ENCODE measurements at places on chromosomes 13 and 19.
A peak's percentile ranks its signal among the peaks of the same experiment; 100 is the strongest.

GRCh38 chr19:43460362-43461016, 4.9 kb downstream of the LYPD3 start:
- no peak for DNase-seq

- DNase-seq: no peak
These were observed 1.8 kb upstream of the CEACAM16 start for GRCh38 chr19:44696939-44697669.

DNA sequence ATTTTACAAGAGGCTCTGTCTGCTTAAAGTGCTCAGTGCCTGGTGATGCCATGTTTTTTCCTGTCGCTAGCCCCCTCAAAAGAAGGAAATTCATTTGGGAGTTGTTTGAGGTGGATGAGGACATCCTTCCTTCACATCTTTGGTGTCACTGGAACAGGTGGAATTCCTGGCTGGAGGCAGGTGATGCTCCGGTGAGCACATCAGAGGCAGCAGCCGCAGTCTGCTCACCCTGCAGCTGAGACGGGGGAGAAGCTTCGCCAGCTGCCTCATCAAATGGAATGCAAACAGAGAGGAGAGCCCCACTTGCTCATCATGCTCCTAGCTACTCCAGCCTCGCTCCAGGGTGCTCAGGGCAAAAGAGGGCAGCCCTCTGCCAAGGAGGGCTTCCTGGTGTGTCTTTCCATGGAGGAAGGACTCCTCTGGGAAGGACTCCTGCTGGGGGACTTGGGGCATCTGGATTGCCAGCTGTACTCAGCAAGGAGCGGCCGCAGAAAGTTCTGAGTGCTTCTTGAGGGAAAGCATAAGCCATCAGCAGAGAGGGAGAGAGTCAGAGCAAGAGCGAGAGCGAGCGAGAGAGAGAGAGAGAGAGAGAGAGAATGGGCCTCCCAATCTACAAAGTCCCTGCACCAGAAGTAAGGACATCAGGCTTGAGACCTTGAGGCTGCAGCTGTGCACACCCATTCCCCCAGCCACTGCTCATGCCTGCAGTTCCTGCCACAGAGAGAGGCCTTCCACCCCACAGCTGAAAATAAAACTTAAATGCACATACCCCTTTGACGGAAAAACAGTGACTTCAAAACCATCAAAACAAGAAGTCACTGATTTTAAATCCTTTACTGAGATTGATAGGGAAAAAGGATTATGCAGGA, 74.3 kb upstream of the UBL3 start:
- DNase-seq: peak; percentile 82

GRCh38 chr19:31255174-31255799, 93.9 kb downstream of the TSHZ3 start:
- DNase-seq: peak; percentile 23

- no peak for DNase-seq
These were observed 102.6 kb upstream of the RNF113B start for GRCh38 chr13:98279473-98280175.

DNA sequence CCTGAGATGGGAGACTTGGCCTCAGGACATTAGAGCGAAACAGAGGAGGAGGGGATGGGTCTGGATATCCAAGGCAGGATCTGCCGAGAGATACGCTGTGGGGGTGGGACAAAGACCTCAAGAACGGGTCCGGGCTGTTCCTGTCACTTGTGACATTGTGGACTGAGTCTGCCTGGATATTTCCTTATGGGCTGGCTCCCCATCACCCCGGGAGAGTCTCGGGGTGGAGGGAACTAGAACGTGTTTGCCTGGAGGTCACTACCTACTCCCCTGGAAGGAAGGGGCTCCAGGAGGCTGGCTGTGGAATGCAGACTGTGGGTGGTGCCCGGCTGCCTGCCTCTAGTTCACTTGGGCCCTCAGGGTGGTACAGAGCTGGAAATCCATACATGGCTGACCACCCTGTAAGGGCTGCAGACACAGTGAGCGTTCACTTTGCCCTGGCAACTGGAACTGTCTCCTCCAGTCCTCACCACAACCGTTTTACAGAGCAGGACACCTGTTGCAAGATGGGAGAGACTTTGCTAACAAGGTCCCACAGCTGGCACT, 26.4 kb downstream of the DNM2 start:
- DNase-seq: peak; percentile 75

- peak; percentile 49 for DNase-seq
These were observed 3.9 kb upstream of the SLC35E1 start for GRCh38 chr19:16575861-16576689.

DNA sequence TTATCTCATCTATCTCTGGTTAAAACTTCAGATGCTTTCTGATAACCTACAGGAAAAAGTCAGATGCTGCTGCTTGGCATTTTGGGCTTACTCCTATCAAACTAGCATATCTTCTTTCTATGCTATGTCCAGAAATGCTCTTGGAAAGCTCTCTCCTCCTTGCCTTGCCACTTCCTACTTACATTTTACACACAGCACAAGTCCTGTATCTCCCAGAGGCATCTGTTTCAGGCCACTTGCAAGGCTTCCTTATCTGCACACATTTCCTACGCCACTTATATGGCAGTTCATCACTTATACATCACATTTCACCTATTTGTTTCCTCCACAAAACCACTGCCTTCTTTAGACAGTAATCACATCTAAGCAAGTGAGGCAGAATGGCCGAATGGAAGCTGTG, 220.3 kb downstream of the DNAJC15 start:
- no peak for DNase-seq
